ENCODE measurements at places on chromosomes 6 and 20.
A peak's percentile ranks its signal among the peaks of the same experiment; 100 is the strongest.

- no peak for DNase-seq
These were observed 90.9 kb downstream of the PSMG4 start for GRCh38 chr6:3349388-3350251.

- DNase-seq = no peak
These were observed 51.7 kb downstream of the MOCS1 start for GRCh38 chr6:39882531-39882899.

DNA sequence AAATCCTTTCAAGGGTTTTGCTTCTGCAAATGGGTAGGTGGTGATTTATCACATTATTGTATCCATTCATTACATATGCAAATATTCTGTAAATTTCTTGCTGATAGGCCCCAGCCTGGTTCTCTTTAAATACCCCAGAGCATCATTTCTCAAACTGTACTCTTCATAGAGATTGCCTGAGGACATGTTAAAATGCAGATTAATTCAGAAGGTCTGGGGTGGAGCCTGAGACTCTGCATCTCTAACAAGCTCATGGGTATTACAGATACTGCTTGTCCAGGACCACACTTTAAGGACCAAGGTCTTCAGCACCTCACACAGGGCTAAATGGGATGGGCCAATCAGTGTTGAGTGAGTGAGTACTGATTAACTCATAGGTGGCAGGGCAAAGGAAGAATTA lies 46.3 kb downstream of the PKHD1 start:
- no peak for DNase-seq

DNA sequence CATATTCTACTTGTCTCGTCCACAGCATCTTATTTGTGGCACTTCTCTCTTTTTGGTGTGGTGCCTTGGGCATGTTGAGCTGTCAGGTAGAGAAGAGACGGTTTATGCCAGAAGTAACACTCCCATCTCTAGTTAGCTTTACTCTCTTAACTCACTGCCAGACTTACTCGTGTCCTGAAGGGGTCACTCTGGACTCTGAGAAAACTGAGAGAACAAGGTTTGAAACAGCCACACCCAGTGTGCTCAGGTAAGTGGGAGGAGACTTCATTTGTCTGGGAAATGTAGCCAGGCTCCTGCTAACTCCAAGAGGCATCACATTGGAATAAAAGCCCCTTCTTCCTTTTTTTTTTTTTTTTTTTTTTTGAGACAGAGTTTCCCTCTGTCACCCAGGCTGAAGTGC lies 360.8 kb downstream of the QKI start:
- DNase-seq = no peak

- DNase-seq = no peak
These were observed 19.8 kb downstream of the HLA-F start for GRCh38 chr6:29743025-29743424.

DNA sequence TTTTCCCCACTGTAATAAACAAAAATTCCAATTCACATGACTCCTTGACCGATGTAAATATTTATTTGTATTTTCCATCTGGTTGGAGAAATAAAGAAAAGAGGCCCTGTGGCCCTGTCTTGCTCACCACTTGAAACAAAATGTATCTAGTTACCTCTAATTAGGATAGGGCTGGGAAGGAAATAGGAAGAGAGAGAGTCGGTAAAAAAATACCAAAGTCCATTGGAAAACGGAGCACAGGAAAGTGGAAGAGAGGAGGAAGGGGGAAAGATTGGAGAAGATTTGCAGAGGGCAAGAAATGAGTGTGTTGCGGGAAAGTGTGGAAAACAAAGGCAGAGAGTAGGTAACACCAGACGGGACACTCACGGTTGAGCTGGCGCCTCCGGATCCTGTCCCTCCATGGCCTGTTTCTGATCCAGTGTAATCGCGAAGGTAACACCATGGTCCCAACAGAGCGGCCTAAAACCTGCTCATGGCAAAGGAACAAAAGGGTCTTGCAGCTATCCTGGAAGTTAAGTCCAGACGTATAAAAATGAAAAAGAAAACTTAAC lies 105.8 kb upstream of the RIPOR2 start:
- DNase-seq = peak; percentile 35

DNA sequence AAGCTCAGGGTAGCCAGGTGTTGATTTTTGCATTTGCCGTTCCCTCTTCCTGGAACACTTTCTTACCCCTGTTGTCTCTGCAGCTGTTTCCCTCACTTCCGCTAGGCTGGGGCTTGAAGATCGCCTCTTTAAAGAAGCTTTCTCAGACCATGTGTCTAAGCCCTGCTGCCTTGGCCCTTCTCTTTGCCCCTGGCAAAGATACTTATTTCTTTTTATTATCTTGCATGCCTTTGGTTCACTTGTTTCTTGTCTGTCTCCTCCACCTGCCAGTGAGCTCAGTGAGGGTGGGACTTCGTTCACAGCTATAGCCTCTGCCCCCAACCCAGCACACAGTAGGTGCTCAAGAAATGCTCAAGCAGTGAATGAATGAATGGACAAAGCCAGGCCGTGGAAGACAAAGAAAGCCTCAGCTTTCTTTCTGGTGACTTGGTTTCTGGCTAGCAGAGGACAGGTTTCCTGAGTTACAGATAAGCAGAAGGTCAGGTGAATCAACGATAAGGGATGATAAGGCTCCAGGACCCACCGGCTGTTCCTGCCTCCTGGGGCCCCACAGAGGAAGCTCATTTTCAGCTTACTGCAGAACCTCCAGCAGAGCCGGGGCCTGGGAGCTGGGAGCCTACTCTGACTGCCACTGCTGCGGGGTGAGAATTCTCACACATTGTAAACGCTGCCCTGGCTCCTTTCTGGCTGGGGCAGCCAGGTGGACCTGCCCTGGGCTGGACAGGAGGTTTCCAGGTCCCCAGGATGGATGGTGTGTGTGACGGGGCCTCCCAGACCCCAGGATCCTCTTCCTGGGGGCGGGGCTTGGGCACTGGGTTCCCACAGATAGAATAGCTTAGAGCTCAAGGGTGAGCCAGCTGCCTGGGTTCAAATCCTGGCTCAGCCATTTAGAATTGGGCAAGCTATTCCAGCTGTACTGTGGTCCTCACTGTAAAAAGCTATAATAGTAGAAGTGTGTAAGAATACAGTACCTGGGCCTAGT lies 29.8 kb downstream of the SNAI1 start:
- DNase-seq = no peak

DNA sequence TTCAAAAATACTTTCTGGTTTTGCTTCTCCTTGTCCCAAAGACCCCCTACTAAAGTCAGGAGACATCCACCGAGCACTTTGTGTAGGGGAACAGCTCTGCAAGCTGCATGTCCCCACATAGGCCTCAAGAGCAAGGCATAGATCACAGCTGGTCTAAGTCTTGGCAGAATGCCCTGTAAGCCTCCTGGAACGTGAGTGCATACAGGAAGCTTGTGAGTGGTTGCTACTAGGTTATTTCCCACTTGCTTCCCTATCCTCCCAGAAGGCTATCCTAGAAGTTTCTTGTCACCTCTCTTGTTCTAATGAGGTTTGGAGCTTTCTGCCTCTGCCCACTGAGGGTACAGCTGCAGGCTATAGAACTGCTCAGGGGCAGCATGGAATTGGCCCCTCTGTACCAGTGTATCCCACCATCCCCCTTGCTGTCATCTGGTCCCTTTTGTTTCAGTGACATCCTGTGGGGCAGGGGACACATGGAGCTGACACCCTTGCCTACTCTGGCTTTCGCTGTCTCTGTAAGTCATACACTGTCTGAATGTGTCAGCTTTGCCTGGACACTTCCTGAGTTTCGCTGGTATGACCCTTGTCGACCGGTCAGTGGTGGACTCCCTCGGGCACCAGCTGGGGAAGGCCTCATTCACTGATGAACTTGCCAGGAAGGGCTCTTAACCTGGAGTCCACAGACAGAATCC lies 35.6 kb upstream of the KCNK16 start:
- DNase-seq = no peak

DNA sequence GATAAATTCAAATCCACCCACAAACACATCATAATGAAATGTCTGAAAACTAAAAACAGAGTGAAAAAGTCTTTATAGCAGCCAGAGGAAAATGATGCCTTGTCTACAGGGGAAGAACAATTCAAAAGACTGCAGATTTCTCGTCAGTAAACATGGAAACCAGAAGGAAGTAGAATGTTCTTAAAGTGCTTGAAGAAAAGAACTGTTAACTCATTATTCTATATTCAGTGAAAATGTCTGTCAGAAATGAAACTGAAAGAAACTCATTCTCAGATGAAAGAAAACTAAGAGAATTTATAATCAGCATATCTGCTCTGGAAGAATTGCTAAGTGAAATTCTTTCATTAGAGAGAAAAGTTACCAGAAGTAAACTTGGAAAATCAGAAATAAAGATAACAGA lies 416.1 kb downstream of the TBC1D32 start:
- DNase-seq = no peak

GRCh38 chr6:134288538-134289203 lies 29.2 kb downstream of the SGK1 start:
- DNase-seq = no peak

DNA sequence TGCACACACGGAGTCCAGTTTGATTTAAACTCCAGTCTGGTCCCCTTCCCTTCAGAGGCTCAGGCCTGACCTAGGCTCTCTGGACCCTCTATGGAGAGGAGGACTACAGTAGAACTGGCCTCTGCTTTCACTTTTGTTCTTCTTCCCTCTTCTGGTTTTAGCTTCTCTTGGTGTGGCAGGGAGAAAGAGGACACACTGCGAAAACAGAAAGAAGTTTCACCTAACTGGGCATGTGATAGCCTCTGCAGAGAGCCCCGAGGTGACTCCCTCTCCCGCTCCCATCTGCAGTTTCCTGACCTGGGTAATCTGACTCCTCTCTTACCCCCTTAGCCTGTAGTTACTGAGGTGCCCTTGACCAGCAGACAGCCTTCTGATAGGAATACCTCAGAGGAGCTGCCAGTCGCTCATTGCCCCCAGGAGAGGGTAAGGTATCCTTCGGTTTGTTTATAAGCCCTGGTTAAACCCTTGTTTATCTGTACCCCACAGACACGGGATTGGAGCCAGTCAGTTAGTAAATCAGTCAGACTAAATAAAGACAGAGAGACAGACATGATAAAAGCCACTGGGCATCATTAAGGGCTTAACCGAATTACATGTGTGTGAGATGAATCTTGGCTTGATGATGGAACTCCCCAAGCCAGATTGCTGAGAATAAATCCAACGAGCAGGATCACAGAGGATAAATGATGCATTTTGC lies 12.0 kb upstream of the DTNBP1 start:
- DNase-seq = no peak

DNA sequence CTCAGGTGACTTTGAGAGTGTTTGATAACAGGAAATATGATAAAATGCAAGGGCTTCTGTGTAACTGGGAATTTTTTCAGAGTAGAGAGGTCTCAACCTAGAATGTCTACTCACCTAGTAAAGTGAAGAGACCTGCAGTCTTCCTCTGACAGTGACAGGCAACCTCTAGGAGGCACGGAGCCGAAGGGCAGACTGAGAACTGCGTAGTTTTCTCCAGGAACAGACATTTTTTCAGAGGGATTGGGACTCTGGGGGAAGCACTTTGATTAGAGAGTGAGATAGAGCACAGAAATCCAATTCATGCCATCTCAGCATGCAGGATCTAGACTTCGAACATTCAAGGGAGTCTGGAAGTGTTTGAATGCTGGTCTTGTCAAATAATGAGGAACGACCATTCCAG lies 213.3 kb downstream of the AKAP7 start:
- DNase-seq = no peak

DNA sequence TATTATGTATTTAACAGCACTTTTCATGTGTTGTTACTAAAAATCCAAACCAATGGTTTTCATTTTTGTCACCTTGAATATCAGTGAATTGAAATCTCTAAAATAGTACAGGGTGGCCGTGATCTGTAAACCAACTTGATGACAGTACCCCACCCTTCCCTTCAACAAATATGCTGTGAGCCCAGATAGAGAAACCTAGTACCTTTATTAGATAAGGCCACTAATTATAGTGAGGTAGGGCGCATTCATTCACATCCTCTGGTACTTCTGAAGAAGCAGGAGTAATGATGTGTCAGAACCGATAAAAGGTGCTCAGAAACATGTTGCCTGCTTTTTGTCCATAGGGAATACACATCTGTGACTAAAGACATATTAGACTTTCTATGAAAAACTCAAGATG lies 409.5 kb downstream of the GJA1 start:
- no peak for DNase-seq

DNA sequence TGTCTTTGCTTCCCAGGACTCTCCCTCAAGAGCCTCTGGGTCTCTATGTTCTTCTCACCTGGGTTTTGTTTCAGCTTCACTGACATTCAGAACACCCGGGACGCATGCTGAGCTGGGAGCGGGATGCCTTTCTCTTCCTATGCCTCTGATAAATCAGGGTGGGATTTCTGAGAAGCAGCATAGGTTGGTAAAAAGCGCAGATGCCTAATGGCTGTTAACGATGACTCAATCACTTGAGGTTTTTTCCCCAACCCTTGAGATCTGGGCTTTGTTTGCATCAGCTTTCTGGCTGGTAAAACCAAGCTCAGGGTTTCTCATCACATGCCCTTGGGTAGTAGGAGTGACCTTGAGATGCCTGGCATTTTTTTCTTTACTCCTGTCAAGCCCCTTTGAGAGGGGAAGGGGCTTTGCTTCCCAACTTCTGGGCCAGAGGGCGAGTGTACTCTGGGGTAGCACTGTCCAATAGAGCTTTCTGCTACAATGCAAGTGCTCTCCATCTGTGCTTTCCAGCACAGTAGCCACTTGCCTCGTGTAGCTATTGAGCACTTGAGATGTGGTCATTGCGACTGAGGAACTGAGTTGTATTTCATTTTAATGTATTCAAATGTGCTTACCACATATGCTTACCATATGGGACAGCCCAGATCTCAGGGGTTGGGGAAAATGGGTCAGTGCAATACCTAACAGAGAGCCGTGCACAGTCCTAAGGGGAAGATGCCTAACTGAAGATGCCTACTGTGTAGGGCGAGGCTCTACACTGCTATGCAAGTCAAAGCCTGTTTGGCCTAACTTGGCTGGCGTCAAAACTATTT lies 69.1 kb downstream of the PPP1R14C start:
- no peak for DNase-seq

- no peak for DNase-seq
These were observed 18.6 kb upstream of the SPO11 start for GRCh38 chr20:57310821-57311514.

GRCh38 chr20:62739581-62740285 lies 31.1 kb downstream of the NTSR1 start:
- DNase-seq = peak; percentile 85

GRCh38 chr20:50848846-50849673 lies 54.2 kb downstream of the BCAS4 start:
- no peak for DNase-seq

DNA sequence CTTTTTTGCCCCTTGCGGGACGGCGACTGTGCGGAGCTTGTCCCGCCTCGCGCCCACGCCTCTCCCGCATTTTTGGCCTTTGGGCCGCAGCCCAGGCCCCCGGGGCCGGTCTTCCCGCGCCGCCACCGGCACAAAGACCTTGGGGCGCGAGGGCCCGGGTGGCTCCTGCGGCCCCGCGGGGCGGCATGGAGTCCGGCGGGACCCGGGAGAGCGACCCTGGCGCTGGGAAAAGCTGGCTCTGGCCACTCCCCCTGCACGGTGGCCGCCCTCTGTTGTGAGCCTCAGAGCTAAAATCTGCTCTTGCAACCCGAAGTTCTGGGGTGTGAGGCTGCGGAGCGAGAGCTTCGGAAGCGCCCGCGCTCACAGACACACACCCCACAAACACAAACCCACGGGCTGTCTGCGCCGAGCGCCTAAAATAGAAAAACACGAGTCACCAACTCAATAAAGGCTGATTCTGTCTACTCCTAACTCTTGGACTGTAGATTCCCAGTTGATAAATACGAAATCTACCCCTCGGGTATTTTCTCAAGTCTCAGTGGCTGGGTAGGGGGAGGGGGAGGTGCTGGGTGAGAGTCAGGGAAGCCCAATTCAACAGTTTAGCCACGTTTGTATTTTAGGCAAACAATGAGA lies 496 bp upstream of the BEND3 start:
- no peak for DNase-seq

- DNase-seq = no peak
These were observed 7.0 kb downstream of the UQCC1 start for GRCh38 chr20:35404614-35405259.

Measured in T-helper 1 cell (primary cell).